H7 (cell line): ENCODE measurements at places on chromosomes 1 and 21. TPM values are rescaled to one million over a fixed set of nuclear protein-coding genes. Genes with fewer than 3 reads are reported as not detected.

DNA sequence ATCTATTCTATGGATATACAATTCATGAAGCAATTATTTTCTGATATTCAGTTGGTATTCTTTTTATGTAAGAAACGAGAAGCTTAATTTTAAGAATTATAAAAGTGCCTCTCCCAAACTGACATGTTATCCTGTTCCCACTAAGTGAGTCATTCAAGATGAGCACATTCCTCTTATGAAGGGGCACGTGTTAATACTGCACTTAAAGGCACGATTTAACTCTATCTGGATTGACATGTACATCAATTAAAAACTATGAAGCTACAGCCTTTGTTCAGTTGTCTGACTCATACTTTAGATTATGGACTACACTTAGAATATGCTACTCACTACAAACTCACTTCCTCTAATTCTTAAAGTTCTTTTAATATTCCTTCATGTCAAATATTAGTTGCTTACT lies 111.6 kb downstream of the CYYR1 start:
- DNase-seq, result no peak

- no peak for DNase-seq
Measured at GRCh38 chr1:203706444-203706843, 58.5 kb upstream of the LAX1 start.

GRCh38 chr1:175665616-175666015 lies 77.8 kb downstream of the TNR start:
- no peak for DNase-seq

DNA sequence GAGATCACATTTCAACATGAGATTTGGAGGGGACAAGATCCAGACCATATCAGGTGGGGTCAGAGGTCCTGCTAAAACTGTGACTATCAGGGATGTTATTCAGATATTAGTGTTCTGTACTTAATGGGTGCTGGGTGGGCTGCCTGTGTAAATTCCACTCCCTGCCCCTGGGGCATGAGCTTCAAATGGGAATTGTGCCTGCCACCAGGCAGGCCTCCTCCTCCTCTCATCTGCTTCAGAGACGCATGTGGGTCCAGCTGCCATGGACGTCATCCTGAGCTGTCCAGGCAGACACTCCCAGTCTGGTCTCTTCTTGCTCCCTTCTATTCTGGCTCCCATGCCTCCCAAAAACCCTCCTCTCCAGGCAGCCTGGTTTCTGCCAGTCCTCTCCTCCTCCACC lies 10.4 kb downstream of the QSOX1 start:
- no peak for DNase-seq

DNA sequence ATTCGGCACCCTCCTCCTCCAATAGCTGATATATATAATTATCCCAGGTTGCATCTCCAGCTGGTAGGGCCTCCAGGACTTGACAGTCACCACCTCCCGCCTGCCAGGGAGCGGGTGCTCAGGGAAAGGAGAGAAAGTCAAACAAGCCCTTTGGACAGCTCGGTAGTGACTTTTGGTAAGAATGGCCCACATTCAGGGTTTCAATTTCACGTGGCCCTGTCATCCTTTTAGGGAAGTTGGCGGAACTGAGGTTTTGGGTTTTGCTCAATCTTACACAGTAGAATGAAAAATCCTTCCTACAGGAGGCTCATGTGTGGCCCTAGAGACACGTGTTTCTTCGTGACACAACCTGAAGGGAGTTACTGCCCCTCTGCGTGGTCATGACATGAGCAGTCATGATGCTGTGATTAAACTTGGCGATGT lies 44.2 kb downstream of the CAPN8 start:
- DNase-seq, result no peak

DNA sequence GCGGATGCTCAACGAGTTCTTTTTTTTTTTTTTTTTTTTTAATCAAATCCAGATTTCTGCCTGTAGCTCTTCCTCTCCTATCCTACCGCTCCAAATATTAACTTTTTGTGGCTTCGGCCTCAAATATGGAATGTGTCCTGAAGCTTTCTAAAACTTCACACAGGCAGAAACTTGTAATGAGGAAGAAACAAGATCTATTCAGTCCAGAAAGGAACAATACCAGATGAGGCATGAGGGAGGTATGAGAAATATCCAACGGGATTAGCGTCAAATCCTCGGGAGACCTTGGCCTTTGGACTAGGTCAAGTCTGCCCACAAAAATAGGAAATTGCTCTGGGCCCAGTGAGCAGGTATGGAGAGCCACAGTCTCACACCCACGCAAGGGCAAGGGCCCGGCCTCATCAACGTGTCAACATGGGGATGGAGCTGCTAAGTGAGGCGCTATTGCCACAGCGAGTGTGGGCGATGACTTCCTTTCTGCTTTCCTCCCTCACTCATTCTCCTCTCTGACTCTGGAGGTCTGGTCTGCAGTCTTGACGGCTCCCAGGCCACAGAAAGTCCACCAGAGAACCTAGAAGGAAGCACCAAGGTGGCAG lies 66.6 kb downstream of the BCAR3 start:
- no peak for DNase-seq

DNA sequence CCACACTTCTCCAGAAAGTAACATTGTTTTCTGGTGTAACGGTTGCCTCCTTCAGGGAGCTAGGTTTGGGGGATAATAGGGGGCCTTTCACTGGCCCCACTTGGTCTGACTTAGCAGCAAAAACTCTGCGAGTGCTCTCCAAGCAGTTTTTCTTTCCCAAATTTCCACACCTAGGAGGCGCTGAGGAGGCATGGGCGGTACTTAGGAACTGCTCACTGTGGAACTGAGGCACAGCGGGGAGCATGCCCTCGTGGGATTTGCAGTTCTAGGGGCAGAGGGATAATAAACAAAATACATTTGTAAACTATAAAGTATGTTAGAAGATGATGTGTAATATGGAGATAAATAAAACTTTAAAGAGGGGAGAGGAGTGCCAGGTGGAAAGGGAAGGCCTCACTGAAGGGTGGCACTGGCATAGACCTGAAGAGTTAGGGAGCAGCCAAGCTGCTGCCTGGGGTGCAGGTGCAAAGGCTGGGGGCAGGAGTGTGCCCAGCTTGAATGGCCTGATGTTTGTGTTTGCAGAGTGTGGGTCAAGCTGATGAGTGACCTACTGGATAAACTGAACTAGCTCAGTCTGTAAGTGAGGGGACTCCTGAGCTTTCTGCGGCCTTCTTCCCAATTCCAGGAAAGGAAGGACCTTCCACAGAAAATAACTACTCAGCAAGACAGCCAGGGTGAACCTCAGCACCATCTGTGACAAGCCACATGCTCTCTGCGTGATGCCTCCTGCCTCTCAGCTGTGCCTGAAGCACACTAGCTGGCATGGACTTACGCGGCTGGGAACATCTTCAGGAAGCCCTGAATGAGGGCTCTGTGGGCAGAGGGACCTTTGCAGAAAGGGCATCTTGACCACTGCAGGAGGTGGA lies 1.9 kb downstream of the EPHX1 start:
- peak; percentile 75 for DNase-seq

- no peak for DNase-seq
Measured at GRCh38 chr1:241482761-241483250, 36.7 kb downstream of the FH start.

DNA sequence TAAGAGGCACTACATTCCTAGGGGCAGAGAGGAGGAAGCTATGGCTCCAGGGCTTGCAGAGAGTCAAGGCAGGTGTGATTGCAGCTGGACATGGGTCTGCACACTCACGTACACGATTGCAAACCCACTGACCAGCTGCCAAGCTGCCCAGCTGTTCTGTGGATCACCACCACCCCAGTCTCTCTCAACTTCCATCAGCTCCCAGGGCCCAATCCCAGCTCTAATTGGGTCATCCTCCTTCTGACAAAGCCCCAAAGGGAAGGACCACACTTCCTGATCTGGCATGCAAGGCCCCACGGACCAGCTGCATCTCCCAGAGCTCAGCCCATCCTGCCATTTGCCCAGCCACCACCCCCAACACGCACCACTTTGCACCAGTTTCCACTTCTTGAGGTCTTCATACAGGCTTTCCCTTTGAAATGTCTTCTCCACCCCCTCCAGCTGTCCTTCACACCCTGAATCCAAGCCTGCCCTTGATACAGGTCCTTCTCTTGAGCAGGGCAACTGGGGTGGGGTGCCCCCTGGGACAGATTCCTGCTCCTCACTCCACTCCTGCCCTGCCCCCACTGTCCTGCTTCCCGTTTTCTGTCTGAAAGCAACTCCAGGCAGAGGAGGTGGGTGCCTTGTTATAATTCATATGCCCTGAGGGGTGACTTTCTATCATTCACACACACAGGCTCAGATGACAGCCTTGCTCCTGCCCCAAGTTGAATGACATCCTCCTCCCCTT lies 179.4 kb upstream of the EDN2 start:
- DNase-seq, result no peak

GRCh38 chr1:198606020-198606438 lies 32.8 kb upstream of the PTPRC start:
- DNase-seq, result no peak

DNA sequence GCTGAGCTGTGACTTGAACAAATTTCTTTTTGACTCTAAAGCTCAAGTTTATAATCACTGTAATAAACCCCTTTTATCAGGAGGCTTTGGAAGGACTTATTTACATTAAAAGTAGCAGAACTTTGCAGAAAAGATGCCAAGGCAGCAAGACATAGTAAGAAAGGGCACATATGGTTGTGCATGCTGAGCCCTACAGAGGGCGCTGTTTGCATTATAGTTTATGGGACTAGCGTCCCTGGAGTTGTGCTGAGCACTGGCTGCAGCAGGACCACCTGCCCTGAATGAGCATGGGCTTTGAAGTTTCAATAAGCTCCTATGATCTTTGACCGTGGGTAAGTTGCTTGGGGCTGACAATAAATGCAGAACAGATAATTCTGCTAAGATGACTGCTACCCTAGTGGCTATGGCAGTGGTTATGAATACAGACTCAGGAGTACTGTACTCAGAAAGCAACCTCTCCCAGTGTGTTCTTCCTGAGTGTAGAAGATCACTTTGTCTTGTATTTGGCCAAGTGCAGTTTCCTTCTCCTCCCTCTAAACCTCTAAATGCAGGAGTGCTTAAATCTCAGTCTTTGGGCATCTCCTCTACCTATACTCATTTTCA lies 45.4 kb upstream of the USP1 start:
- peak; percentile 76 for DNase-seq

DNA sequence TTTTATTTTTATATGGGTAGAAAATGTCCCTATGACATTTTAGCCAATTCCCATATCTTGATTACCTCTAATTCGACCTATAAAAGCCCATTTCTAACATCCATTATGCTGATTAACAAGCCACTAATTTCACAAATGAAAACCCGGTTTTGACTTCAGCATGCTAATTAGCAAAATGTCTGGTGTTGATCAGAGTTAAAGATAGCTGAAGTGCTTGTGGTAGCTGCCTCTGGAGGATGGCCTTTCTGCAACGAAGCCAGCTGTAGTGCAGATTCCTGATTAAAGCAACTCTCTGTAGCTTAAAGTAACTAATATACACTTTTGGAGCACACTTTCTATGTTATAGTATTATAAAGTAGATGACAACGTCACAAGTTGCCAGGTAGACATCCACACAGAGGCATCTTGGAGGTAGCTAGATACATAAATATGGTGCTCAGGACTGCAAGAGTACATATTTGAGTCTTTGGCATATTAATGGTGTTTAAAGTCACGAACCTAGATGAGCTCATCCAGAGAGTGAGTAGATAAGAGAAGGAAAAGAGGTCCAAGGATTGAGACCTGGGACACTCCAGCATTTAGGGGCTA lies 239.5 kb downstream of the BRINP2 start:
- no peak for DNase-seq

LAMTOR5 gene
- total RNA-seq, result 33.8 and 40.6 TPM in 2 replicates

MANEAL gene
- total RNA-seq, result 9.9 and 11.6 TPM in 2 replicates

FASLG gene
- total RNA-seq, result not detected in 2 replicates

C1orf56 gene
- 4.7 and 5.9 TPM in 2 replicates for total RNA-seq

NR5A2 gene
- total RNA-seq, result 13.2 and 13.9 TPM in 2 replicates

KCNA3 gene
- total RNA-seq, result 0.48 and 0.59 TPM in 2 replicates

SPRR2E gene
- not detected in 2 replicates for total RNA-seq

ELF3 gene
- 3.6 and 6.9 TPM in 2 replicates for total RNA-seq
